Vagina (tissue), 2 donors: ENCODE measurements at places on chromosomes 7 and 10. TPM values are rescaled to one million over a fixed set of nuclear protein-coding genes. Genes with fewer than 3 reads are reported as not detected.

DNA sequence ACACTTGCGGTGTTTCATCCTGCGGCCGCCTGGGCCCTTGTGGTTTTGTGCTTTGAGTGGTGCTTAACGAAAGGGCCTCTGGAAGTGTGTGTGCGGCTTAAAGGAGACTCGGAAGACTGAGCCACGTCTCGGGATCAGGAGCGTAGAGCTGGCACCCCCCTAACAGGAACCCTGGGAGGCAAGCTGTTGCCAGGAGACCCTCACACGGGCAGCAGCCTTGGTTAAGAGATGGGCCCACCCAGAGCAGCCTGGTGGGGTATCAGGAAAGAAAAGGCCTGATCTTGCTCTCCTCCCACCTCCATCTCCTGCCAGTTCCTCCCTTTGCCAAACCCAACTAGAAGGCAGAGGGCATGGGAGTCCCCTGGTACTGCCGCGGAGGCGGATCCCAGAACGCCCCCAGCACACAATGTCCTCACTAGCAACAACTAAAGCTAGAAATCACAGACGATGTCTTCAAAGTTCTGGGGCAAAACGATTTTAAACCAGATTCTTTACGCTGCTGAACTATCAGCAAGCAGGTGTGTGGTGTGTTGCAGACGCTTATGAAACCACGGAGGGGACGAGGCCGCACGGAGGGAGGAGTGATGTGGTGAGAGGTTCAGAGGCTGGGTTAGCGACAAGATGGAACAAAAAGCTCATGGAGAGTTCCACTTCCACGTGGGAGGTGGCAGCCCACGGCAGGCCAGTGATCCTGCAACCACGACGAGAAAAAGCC lies 67.0 kb upstream of the INPP5A start:
- DNase-seq: no peak

DNA sequence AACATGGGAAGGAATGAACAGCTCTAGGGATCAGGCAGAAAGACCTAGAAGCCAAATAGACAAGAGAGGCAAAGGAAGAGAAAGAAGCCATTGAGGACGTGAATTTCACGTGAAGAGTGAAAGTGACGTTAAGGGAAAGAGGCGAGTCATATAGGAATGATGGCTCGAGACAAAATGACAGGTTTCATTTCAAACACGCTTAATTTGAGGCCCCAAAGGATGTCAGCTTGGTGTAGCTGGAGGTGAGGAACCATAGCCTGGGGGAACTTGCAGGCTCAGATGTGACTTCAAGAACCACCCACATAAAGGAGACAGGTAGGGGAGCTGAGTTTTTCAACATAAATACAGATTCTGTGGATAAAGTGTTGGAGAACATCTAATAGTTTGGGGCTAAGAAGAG lies 84.3 kb upstream of the ATP6V0A4 start:
- no peak for DNase-seq

DNA sequence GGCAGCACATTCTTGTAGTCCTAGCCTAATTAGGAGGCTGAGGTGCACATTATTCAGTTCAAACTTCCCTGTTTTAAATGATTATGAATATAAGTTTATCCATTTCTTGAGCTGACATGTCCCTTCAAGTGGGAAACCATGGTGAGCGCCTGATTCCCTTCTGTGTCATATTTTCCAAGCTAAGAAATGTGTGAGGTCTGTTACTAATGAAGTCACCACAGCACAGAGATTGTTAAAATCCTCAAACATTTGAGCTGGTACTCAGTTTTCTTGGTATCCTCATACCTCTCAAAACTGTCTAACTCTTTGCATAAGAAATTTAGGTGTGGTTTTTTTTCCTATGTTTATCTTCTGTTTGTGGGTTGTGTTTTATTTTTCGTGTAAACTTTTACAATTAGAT lies 926.8 kb downstream of the GATA3 start:
- DNase-seq: no peak

GRCh38 chr10:92574548-92575261 lies 812 bp upstream of the IDE start:
- DNase-seq: no peak

DNA sequence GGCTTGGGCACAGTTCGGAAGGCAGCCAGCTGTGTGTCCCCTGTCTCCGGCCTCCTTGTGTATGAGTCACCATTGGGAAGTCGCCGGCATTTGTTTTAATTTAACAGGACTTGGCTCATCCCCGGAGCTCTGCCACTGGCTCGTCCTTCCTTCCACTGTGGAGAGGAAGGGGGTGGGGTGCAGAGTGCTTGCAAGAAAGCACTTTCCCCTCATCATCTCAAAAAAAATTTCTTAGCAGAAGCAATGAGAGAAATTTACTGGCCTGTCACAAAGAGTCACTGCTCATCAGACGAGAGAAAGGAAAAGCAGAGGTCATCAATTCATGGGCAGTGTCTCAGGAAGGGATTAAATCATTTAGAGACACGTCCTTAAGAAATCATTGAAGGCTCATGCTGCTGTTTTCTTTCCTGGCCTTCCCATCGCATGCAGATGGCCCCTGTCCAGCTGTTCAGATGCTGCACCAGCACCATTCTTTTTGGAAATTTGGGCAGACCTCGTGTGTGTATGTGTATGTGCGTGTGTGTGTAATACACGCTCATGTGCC lies 93.3 kb downstream of the BMS1 start:
- no peak for DNase-seq

- no peak for DNase-seq
These were observed 331.5 kb upstream of the CNTNAP2 start for GRCh38 chr7:145784809-145785780.

DNA sequence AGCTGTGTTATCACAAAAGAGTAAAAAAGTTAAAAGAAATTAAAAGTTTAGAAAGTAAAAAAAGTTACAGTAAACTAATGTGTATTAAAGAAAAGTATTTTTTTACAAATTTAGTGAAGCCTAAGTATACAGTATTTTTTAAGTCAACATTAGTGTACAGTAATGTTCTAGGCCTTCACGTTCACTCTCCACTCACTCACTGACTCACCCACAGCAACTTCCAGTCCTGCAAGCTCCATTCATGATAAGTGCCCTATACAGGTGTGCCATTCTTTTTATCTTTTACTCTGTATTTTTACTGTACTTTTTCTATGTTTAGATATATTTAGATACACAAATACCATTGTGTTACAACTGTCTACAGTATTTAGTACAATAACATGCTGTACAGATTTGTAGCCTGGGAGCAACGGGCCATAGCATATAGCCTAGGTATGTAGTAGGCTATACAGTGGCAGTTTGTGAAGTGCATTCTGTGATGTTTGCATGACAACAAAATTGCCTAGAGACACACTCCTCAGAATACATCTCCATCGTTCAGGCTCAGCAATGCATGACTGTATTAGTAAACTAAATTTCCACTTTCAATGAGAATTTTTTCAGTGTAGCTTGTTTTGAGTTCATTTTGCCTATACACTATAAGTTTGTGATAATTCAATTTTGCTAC lies 539.9 kb upstream of the C7orf33 start:
- no peak for DNase-seq

DNA sequence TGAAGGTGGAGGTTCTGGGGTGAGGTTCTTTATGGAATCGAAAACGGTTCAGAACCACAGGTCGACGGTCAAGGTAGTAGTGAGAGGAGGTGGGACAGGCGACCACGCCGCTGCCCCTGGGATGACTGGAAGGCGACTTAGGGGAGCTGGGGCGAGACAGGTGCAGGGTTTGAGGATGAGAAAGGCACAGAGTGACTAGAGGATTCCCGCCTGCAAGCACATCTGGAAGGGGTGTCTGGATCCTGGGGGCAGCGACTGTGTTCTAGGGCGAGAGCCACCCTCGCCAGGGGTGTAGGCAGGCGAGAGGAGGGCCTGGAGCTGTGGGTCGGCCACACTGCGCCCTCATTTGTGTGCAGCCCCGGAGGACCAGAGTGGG lies 468 bp upstream of the IRF5 start:
- no peak for DNase-seq

DNA sequence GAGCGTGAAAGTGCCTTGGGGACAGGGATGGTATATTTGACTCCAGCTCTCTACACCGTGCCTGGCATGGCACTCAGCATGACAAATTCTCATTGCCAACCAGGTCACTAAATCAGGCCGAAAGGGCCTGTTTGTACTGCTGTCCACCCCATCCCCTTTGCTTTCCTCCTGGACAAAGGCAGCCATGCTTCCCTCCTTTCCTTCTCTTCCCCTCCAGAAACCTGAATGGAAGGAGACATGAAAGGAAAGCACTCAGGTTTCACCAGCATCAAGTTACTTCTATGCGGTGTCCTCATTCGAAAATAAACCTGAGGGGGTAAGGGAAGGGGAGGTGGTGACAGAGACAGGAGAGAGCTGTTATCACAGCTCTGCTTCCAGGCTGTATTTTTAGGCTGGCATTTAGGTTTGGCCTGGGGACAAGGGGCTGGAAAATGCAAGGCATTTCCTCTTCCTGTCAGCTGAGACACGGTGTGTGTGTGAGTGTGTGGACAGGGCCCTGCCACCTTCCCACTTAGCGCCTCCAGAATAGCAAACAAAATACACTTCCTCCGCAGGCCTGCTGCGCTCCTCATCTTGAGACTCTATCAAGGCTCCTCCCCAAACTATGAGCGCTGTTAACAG lies 79.9 kb upstream of the COL13A1 start:
- DNase-seq: no peak

- peak; percentile 62 for DNase-seq
These were observed 97.7 kb downstream of the WDR37 start for GRCh38 chr10:1153805-1154351.

GRCh38 chr10:14699482-14699881 lies 75.2 kb downstream of the FAM107B start:
- DNase-seq: no peak

DNA sequence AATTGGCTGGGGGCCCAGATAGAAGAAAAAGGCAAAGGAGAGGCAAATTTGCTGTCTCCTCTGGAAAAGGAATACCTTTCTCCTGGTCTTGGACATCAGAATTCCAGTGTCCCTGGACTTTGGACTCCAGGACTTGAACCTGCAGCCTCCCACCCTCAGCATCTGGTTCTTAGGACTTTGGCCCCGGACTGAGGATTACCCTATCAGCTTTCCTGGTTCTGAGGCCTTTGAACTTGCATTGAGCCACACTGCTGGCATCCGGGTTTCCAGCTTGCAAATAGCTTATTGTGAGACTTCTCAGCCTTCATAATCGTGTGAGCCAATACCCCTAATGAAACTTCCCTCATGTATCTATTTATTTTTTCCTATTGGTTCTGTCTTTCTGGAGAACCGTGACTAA lies 68.3 kb downstream of the DNAH11 start:
- DNase-seq: no peak

DNA sequence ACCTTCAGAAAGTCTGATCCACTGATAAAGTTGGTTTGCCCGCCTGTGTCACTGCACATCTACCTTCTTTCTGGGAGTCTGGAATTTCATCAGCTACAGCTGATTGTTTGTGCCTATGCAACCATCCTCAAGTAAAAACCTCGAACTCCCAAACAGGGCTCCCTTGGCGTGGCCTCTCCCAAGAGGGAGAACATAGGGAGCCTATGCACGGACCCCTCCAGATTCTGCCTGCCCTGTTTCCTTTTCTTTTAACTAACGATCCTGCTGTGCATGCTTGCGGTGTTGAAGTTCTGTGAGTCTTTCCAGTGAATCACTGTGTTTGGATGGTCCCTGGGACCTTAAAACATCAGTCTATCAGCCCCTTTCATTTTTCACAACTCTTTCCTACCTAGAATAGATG lies 226.9 kb upstream of the SEMA3D start:
- no peak for DNase-seq

- no peak for DNase-seq
These were observed 125.7 kb upstream of the CDK1 start for GRCh38 chr10:60652628-60653027.

- no peak for DNase-seq
These were observed 156.5 kb upstream of the PLPP4 start for GRCh38 chr10:120300513-120300912.

DNA sequence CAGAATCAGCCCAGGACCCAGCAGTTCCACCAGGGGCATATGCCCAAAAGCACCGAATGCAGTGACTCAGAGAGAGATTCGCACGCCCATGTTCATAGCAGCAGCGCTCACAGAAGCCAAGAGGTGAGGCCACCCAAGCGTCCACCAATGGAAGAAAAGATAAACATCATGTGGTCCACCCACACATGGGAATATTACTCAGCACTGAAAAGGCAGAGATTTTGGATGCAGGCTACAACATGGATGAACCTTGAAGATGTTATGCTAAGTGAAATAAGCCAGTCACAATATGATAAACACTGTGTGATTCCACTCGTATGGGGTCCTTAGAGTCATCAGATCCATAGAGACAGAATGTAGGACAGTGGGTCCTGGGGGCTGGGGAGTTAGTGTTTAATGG lies 427.4 kb downstream of the DNAJB6 start:
- no peak for DNase-seq

DNA sequence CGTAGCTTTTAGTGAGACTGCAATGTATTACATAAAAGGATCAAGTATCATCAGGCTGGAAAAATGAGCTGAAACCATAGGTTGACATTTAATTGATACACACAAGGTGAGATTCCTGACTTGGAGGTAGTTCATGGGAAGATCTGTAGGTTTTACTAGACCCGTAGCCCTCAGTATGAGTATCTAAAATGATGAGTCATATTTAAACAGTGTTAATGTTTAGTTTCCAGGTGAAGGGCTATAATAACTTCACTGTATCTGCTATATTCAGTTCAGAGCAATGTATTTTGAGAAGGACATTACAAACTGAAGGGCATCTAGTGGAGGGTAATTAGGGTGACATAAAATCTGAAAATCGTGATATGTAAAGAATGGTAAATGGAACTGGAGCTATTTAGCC lies 35.0 kb downstream of the ENTPD1 start:
- DNase-seq: no peak

GRCh38 chr10:67669978-67670377 lies 26.0 kb downstream of the CTNNA3 start:
- no peak for DNase-seq

DNA sequence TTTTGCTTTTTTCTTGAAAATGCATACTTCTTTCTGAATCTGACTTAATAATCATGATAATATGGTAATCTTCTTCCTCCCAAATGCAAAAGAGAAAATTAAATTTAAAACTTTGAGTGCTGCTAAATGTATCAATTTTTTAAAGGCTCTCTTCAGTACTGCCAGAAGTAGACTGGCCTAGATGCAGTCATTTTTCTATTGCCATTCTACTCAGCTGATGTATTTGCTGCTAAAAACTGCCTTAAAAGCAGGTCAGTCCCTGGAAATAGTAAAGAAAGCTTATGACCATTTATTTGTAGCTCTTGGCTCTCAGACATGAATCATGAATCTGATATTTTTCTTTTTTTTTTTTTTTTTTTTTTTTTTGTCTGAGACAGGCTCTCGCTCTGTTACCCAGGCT lies 28.5 kb downstream of the NAPEPLD start:
- DNase-seq: no peak

GRCh38 chr7:69801729-69802682 lies 203.7 kb downstream of the AUTS2 start:
- DNase-seq: no peak

GRCh38 chr7:69426705-69427104 lies 171.6 kb upstream of the AUTS2 start:
- no peak for DNase-seq

The HOXA5 gene
- 6.1 TPM for total RNA-seq

The CARD11 gene
- total RNA-seq: 2.9 TPM

The CYREN gene
- total RNA-seq: 33.4 TPM

The CYP2W1 gene
- 2.0 TPM for total RNA-seq

The DYNC1I1 gene
- total RNA-seq: 12.0 TPM

The ANKRD61 gene
- not detected for total RNA-seq

The PRKCQ gene
- total RNA-seq: 3.7 TPM

The MMRN2 gene
- total RNA-seq: 57.2 TPM

The TRPV5 gene
- not detected for total RNA-seq
